ENCODE measurements at places on chromosomes 2 and 18.

DNA sequence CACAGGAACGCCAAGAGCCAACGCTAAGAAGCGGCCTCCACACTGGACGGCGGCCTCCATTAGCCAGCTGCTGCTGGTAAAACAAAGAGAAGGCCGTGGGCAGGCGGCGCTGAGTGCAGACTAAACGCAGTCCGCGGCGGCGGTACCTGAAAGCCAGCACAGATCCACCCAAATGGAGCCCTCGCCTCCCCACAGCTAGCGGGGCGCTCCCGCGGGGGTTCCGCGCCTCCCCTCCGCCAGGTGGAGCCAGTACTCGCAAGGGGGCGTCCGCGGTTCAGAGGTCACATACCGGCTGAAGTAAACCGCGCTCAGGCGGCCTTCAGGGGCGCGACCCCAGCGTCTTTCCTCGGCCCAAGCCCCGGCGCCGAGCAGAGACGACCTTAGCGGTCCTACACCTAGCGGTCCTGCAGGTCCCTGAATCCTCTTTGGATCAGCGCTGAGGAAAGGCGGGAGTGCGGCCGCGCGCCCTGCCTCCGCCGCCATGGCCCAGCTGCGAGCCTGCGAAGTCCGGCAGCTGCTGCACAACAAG, 293.1 kb upstream of the ERBB4 start:
- DNase-seq: no peak

- DNase-seq: no peak
Observed at GRCh38 chr2:46978723-46979122, 63.1 kb upstream of the MCFD2 start.

GRCh38 chr2:176482107-176482506, 212.9 kb downstream of the MTX2 start:
- no peak for DNase-seq

- peak; percentile 64 for DNase-seq
Observed at GRCh38 chr2:23430263-23430662, 45.3 kb downstream of the KLHL29 start.

DNA sequence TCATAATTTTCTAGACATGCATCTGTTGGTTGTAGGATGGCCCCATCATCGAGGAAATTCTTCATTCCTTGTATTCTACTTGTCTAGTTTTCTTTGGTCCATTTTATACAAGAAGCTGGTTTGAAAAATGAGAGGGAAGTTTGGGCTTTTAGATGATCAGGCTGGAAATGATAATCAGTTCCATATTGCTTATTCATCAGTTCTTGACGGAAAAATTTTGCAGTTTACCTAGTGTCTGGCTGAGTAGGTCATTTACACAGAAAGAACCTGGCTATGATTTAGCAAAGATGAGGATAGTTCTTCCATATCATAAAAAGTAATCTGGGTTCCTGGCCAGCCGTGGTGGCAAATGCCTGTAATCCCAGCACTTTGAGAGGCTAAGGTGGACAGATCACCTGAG, 374.9 kb downstream of the LRRTM1 start:
- DNase-seq: no peak

DNA sequence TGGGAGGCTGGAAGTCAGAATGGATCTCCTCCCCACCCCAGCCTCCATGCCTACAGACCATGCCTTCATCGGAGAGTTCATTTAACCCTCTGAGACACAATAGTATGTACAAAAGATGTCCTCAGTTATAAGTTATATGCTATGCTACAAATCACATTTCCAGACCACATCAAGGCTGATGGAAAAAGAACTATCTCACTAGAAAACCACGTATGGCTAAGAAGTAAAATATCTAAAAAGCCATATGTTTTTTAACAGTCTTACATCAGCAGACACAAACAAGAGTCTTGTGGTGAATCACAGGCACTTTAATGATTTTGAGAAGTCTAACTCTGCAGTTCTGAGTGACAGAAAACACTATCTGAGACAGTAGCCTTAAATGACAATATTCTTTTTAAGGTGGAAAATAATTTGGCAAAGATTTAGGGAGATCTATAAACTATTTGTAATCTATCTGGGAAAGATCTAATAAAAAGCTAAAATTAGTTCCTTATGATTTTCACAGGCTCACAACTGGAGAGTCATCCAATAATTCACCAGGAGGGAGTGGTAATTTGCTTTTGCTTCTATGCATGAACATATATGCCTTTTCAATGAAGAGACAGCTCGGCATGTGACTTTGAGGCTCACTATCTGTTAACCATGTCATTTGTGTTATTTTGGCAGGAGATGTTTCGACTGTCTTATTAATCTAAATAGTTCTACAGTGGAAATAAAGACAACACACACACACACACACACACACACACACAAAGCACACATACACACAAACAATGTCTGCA, 197.5 kb downstream of the IRS1 start:
- no peak for DNase-seq

DNA sequence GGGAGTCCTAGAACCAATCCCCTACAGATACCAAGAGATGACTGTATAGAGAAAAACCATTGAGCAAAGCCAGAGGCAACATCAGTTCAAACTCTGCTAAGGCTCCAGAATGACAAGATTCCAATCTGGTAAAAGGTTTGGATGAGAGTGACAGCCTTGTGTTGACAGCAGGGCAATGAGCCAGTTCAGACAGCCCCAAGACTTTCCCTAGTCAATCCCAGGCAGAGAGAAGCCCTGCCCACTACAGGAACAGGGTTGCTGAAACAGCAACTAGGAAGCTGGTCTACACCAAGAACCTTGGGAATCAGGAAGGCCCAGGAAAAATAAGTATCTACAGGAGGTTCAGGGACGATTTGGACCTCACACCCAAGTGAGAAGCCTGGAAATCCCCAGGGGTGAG, 3.3 kb downstream of the PSTPIP2 start:
- DNase-seq: peak; percentile 86

DNA sequence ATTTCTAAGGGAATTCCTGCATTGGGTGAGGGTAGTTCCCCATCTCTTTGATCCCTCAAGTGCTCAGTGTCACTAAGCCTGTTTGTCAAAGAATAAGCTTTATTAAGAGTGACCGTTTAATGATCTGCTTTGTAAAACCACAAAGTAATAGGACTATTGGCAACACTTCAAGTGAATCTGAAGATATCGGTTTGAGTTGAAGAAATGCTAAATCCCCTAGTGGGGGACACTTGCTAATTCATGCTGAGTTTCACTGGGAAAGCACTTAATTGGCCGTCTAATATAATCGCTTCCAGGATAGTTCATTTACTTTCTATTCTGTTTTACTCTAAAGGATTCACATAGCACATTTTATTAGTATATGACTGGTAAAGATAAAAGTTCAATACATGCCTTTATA, 54.4 kb downstream of the DTNA start:
- no peak for DNase-seq

GRCh38 chr2:33268246-33268831, 208.1 kb upstream of the RASGRP3 start:
- DNase-seq: no peak

GRCh38 chr18:62183578-62184195, 3.2 kb downstream of the PIGN start:
- peak; percentile 67 for DNase-seq

GRCh38 chr2:10035053-10035422, 8.3 kb upstream of the KLF11 start:
- no peak for DNase-seq

- DNase-seq: peak; percentile 98
Observed at GRCh38 chr2:58107803-58108710, 61.5 kb downstream of the VRK2 start.

- no peak for DNase-seq
Observed at GRCh38 chr2:42136782-42137124, 32.4 kb upstream of the EML4 start.

- DNase-seq: no peak
Observed at GRCh38 chr2:233034091-233034882, 1.8 kb downstream of the NEU2 start.

- no peak for DNase-seq
Observed at GRCh38 chr2:10441948-10442347, 6.2 kb downstream of the ODC1 start.

- no peak for DNase-seq
Observed at GRCh38 chr2:11186145-11186544, 30.9 kb downstream of the SLC66A3 start.

- peak; percentile 71 for DNase-seq
Observed at GRCh38 chr18:80009661-80010550, 21.5 kb upstream of the TXNL4A start.

- no peak for DNase-seq
Observed at GRCh38 chr2:219111375-219112061, 49.1 kb downstream of the NHEJ1 start.
